Neural progenitor cell (in vitro differentiated cells): ENCODE measurements at places on chromosomes 2 and 18.

DNA sequence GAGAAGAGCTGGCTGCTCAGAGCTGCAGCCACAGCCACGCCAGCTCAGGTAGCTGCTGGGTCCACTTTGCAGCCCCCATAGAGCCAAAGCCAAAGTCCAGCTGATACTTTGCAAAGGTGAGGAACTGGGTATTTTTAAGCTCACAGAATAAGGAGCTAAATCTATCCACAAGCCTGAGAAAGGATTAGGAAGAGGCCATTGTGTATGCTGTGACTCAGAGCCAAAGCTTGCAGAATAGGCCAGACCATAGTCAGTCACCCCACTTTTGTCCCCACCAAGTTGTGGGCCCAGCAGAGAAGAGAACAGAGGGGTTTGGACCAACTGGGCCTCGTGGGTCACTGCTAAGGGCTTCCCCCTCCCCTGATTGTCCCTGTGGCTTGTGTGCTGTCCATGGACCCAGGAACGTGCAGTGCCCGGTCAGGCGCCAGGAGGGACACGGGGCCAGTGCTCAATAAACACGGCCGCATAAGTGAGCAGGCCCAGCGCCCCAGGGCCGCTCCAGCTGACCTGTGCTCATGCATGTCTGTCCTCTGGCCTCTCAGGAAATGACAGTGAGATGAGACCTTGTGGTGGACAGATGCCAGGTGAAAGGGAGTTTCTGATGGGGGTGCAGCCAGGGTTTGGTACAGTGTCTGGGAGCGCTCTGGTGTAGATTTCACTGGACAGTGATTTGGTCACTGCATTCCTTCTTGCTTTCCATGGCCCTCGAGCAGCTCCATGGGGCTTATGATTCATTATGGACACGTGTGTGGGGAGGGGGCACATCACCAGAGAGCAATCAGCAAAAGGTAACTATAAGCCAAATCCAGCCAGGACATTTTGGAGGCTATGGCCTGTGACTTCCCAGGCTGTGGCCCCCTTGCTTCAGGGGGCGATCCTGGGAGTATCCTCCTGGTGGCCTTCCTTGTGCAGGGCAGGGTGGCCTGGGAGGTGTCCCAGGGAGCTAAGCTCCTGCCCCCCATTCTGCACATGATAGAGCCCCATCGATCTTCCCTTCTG is 31.3 kb downstream of the MAL start:
- DNase-seq: no peak

- no peak for DNase-seq
Observed at GRCh38 chr2:69114534-69114933, 101.6 kb downstream of the ANTXR1 start.

DNA sequence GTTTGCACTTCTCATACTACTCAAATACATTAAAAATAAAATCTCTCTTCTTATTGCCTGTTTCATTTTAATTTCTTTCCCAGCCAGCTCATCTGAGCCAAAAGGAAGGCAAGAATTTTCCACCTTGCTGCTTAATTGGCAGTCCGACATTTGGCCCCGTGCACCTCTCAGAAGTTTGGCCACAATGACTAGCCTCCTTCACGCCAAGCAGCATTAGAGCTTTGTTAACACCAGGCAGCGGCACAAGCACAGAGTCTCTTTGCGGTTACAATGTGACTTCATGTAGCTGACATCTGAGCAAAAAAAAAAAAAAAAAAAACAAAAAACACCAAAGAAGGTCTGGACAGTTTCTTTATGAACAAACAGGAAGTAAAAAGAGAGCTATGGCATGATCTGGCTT is 248.9 kb downstream of the OSR1 start:
- no peak for DNase-seq

GRCh38 chr2:150081775-150082481 is 405.5 kb downstream of the RND3 start:
- DNase-seq: no peak

GRCh38 chr2:182541268-182541667 is 114.4 kb upstream of the PDE1A start:
- DNase-seq: no peak

DNA sequence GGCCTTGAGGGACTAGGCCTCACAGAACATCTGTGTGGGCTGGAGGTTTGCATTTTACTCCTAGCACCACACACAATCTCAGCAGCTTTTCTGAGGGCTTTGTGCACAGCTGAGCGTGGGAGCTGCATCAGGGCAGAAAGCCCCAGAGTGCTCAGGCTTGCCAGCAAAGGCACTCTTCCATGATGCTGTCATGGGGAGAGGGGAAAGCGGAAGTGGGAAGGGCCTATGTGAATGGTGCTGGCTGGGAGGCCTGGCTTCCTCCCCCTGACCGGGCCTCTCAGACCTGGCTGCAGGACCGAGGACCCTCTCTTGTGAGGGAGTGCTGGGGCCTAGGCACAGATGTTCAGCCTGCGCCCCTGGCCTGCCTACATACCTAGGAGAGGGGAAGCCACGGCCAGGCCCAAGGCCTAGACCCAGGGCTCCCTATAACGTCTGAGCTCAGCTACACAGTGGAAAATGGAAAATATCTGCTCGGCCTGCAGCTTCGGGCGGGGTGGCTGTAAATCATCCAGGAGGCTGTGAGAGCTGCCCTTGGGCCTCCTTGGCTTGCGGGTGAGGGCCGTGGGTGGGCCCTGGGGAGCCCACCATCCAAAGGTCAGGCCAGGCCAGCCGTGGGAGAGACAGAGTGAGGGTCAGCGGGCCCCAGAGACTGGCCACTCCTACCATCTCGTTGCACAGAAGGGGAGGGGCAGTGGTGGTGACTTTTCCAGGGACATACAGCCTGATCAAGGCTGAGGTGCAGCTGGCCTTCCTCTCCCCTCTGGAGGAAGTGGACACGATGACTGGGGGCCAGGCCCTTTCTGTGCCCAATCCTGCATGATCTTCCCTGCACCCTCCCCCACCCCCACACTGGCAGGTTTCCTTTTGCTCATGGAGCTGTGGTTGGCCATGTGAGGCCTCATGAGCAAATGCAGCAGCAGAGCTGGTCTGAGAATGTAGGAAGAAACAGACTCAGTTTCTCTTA is 22.8 kb downstream of the GLI2 start:
- peak; percentile 64 for DNase-seq

DNA sequence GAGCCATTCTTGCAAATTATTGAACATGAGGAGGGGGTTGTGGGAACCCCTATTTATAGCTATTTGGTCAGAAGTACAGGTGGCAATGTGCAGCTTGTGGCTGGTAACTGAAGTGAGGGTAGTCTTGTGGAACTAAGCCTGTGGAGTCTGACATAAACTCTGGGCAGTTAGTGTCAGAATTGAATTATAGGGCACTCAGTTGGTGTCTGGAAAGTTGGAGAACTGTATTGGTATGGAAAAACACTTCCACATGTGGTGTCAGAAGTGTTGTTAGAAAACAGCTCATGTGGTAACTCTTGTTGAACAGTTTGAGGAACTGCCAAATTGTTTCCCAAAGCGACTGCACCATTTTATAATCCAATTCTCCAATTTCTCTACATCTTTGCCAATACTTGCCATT is 7.5 kb downstream of the RALBP1 start:
- no peak for DNase-seq

- DNase-seq: no peak
Observed at GRCh38 chr2:17912266-17912691, 33.8 kb downstream of the KCNS3 start.
